H1 (cell line): ENCODE measurements at places on chromosomes 1 and 21.
A peak's percentile ranks its signal among the peaks of the same experiment; 100 is the strongest.

DNA sequence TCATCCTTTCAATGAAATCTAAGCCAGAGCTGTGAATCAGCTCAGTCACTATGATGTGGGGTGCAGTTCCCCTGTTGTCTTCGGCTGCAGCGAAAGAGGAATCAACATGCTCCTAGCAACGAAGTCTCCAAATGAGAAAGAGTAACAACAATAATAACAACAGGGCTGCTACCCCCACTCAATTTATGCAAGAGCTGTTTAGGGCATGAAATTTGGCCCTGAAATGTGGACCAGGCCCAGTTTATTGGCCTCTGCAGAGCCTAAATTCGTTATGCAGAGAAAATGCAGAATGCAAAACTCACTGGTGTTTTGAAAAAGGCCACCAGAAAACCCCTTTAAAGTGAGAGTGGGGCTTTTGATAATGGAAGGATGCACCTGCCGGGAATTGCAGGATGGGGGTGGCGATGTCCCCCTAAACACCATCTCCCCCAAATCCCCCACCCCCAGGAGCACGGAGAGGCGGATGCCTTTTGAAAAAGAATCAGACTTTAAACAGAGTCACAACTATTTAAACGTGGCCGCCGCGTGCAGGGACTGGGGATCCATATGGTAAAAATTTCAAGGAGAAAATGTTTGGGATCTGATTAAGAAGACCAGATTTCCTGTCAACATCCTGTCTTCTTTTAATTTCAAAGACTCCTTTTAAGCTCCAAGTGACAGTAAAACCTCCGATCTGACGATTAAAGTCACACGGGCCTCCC is 1.9 kb downstream of the RUNX3 start:
- no peak overlapping the region for H3K27ac ChIP-seq
- H3K36me3 ChIP-seq: no peaks in the 10 kb centered on the region
- DNase-seq: no peak
- peak overlapping the region; percentile 36; the same call in 1 of the 2 replicates for H3K4me3 ChIP-seq
- H3K27me3 ChIP-seq: peaks cover 82% of the 10 kb centered on the region
- peaks cover 6% of the 10 kb centered on the region for H3K4me1 ChIP-seq

DNA sequence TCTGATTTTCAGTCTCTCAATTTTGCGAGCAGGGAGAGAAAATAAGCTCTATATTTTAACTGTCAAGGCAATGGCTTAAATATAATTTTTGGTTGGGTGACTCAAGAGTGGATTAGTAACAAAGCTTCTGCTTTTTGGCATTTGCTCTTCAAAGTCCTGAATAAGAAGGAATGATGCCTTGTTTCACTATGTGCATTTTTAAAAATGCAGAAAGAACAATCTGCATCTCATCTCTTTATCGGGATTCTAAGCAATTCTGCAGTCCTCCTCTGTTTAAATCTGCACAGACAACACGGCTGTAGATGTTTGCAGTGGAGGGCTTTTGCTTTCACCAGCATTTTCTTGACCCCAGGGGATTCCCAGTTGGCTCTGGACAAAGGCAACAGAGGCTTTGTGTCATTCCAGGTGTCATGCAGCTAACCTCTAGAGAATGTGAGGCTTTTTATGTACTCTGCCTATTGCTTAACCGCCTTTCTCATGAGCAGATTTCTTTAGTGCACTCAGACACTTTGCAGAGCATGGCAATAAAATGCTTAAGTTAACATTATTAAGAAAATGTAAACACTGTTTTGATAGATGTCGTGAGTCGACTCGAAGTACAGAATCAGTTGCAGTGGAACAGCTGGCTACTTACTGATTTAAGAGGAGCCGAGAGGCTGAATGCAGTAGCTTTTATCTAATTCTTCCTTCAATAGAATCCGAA is 783.2 kb upstream of the NEGR1 start:
- peaks cover 5% of the 10 kb centered on the region; the same call in 1 of the 2 replicates for H3K4me1 ChIP-seq
- H3K27ac ChIP-seq: no peak overlapping the region
- no peaks in the 10 kb centered on the region for H3K27me3 ChIP-seq
- no peak for DNase-seq
- H3K4me3 ChIP-seq: no peak overlapping the region

GRCh38 chr1:227888404-227889046 is 59.2 kb downstream of the WNT9A start:
- no peaks in the 10 kb centered on the region for H3K36me3 ChIP-seq
- no peak overlapping the region for H3K4me3 ChIP-seq
- no peaks in the 10 kb centered on the region for H3K27me3 ChIP-seq
- DNase-seq: no peak
- H3K4me1 ChIP-seq: peaks cover 5% of the 10 kb centered on the region

DNA sequence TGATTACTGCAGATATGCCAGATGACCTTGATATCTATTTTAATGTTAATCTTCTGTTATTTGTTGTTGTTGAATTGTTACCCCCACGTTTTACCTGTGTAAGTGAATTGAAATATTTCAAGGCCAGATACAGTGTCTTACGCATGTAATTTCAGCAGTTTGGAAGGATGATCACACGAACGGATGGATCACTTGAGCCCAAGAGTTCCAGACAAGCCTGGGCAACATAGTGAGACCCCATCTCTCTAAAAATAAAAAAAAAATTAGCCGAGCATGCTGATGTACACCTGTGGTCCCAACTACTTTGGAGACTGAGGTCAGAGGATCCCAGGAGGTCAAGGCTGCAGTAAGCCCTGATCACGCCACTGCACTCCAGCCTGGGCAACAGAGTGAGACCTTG is 32.2 kb downstream of the SDCCAG8 start:
- no peak for DNase-seq
- no peak overlapping the region for H3K27ac ChIP-seq

- no peak for DNase-seq
- no peaks in the 10 kb centered on the region; the same call in 1 of the 2 replicates for H3K4me1 ChIP-seq
- no peaks in the 10 kb centered on the region for H3K36me3 ChIP-seq
- no peak overlapping the region for H3K27ac ChIP-seq
These were observed 75.3 kb downstream of the KCNK1 start for GRCh38 chr1:233689017-233689747.

DNA sequence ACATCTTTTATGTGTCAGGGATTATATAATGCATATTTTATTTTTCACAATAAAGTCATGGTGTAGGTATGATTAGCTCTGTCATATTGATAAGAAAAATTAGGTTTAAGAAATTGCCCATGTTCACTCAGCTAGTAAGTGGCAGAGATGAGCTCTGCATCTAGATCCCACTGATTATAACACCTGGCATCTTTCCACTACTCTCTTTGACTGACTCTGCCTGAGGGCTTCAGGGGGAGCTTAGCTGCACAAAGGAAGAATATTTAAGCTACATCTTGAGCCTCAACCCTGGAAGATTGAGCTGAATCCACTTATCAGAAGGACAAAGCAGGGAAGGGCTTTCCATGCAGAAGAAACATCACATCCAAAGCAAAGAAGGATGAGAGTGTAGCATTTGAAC is 190.4 kb downstream of the MIS18A start:
- H3K4me3 ChIP-seq: no peak overlapping the region
- no peaks in the 10 kb centered on the region; the same call in 1 of the 2 replicates for H3K27me3 ChIP-seq
- no peaks in the 10 kb centered on the region for H3K36me3 ChIP-seq
- no peak overlapping the region for H3K27ac ChIP-seq
- no peak for DNase-seq
- no peaks in the 10 kb centered on the region for H3K4me1 ChIP-seq

GRCh38 chr21:39144191-39144590 is 39.1 kb downstream of the PSMG1 start:
- no peaks in the 10 kb centered on the region for H3K36me3 ChIP-seq
- H3K4me1 ChIP-seq: no peaks in the 10 kb centered on the region
- no peak overlapping the region for H3K27ac ChIP-seq
- no peaks in the 10 kb centered on the region for H3K27me3 ChIP-seq
- no peak overlapping the region for H3K4me3 ChIP-seq

DNA sequence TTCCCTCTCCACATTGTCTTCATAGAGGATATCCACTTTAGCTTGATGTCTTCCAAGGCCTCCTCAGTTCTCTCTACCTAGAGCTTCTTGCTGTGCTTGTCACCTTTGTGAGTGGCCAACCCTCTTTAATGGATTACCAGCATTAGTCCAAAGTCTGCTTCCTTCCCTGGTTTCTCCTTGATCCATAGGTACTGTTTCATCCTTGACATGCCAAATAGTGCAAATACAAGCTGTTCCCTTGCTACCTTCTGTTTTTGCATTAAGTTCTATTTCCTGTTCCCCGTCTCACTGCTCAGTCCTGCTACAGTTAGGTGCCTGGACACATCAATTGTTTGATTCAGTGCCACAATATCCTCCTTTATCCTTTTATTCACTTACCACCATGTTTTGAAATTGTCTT is 19.2 kb downstream of the MAST2 start:
- H3K36me3 ChIP-seq: peaks cover 8% of the 10 kb centered on the region; the same call in 1 of the 2 replicates
- no peak overlapping the region for H3K4me3 ChIP-seq
- no peak for DNase-seq
- no peaks in the 10 kb centered on the region for H3K27me3 ChIP-seq
- H3K4me1 ChIP-seq: no peaks in the 10 kb centered on the region

- H3K27me3 ChIP-seq: no peaks in the 10 kb centered on the region
- peaks cover 3% of the 10 kb centered on the region for H3K4me1 ChIP-seq
- peak; percentile 82 for DNase-seq
- no peak overlapping the region for H3K4me3 ChIP-seq
These were observed 16.0 kb downstream of the ENO1 start for GRCh38 chr1:8862528-8862927.

DNA sequence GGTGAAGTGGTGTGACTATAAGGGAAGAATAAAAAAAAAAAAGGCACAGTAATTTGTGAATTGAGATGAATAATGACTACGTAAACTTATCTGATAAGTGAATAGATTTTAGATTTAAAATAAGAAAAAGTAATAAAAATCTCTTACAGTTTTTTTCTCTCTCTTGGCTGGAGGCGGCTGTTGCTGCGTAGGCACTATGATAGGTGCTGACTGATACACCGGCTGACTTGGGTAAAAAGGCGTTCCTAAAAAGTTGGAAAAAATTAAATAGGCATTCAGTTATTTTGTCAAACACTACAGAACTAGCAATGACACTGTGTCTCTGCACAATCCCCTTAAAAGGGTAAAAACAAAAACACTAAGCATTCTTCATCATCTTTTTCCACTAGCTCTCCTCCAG is 185.7 kb upstream of the HP1BP3 start:
- H3K27ac ChIP-seq: no peak overlapping the region
- no peaks in the 10 kb centered on the region for H3K4me1 ChIP-seq
- no peak overlapping the region for H3K4me3 ChIP-seq

- DNase-seq: no peak
- no peaks in the 10 kb centered on the region for H3K27me3 ChIP-seq
- H3K4me3 ChIP-seq: peak overlapping the region; percentile 72
- no peaks in the 10 kb centered on the region; the same call in 1 of the 2 replicates for H3K4me1 ChIP-seq
These were observed 686 bp downstream of the MIIP start for GRCh38 chr1:12019858-12020509.

DNA sequence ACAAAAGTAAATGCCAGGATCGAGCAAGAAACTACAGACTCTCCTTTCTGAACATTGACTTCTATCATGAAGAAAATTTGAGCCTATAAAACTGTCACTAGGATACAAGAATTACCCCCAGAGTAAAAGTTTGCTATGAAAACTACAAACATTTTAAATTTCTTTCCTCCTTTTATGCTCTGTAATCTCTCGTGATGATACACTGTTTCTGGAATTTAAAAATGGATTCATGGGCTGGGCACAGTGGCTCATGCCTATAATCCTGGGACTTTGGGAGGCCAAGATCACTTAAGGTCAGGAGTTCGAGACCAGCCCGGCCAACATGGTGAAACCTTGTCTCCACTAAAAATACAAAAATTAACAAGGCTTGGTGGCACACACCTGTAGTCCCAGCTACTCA is 181.3 kb downstream of the ZNF281 start:
- H3K27me3 ChIP-seq: no peaks in the 10 kb centered on the region
- no peak for DNase-seq
- no peaks in the 10 kb centered on the region for H3K36me3 ChIP-seq
- no peak overlapping the region for H3K4me3 ChIP-seq

GRCh38 chr21:38915546-38915945 is 109.8 kb downstream of the ETS2 start:
- no peaks in the 10 kb centered on the region for H3K36me3 ChIP-seq
- no peak for DNase-seq
- no peak overlapping the region for H3K27ac ChIP-seq

- no peak overlapping the region for H3K4me3 ChIP-seq
- no peaks in the 10 kb centered on the region for H3K36me3 ChIP-seq
- no peak overlapping the region for H3K27ac ChIP-seq
- no peak for DNase-seq
- H3K4me1 ChIP-seq: no peaks in the 10 kb centered on the region
These were observed 14.4 kb downstream of the PRR9 start for GRCh38 chr1:153231785-153232184.

DNA sequence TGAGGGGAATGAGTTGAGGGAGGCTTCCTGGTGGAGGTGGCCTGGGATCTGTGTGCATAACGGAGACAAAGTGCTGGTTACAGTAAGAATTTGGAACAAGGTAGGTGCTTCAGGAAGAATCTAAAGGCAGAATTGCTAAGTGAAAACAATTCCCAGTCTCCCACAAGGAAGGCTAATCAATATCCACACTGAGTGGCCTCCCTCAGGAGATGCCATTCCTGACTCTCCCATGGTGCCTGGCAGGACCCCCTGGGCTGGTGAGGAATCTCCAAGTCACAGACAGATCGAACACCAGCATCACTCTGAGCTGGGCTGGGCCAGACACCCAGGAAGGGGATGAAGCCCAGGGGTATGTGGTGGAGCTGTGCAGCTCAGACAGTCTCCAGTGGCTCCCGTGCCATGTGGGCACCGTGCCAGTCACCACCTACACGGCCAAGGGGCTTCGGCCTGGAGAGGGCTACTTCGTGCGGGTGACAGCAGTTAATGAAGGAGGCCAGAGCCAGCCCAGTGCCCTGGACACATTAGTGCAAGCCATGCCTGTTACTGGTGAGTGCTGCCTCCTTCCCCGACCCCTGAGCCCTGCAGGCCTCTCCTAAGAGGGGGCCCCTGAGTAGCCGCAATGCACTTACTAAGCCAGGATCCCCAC is 30.7 kb downstream of the IGFN1 start:
- no peaks in the 10 kb centered on the region for H3K36me3 ChIP-seq
- H3K4me1 ChIP-seq: no peaks in the 10 kb centered on the region
- H3K4me3 ChIP-seq: no peak overlapping the region
- DNase-seq: peak; percentile 38

DNA sequence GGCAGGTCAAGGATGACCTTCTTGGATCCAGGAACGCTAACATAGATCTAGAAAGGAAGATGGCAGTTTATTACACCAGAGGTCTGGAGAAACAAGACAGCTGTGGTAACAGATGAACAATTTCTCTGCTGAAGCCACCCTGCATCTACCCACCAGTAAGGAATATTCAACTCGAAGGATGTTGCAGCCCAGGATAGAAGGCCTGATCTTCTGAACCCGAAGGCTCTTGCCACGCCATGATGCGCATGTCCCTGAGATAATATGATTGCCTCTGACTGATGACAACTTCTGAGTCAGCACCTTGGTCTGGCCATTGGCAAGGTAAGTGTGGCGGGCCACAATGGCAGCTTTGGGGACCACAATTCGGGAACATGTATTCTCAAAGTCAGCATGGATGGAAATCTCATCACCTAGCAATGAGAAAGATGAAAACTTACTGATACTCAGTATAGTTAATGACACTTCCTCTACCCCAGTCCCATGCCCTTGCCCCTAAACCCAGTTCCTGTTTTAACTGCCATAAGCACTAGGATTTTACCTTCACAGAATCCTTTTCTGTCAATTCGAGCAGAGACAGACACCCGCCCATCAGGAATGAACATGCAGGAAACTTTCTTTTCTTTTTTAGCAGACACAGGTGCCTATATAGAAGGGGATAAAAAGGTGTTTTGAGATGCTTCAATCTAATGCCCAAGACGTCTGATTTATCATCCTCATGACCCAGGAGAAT is 1.8 kb downstream of the TXNIP start:
- H3K4me3 ChIP-seq: peak overlapping the region; percentile 90
- peaks cover 6% of the 10 kb centered on the region; the same call in 1 of the 2 replicates for H3K4me1 ChIP-seq
- peaks cover 35% of the 10 kb centered on the region for H3K36me3 ChIP-seq
- DNase-seq: no peak
